Kidney epithelial cell (primary cell): ENCODE measurements at places on chromosomes 5 and 9.

- DNase-seq = no peak
Observed at GRCh38 chr5:179840321-179840720, 18.3 kb downstream of the MRNIP start.

GRCh38 chr9:109314011-109314531 lies 6.8 kb downstream of the EPB41L4B start:
- DNase-seq = no peak

GRCh38 chr5:65299861-65300260 lies 181.9 kb downstream of the ADAMTS6 start:
- DNase-seq = no peak

DNA sequence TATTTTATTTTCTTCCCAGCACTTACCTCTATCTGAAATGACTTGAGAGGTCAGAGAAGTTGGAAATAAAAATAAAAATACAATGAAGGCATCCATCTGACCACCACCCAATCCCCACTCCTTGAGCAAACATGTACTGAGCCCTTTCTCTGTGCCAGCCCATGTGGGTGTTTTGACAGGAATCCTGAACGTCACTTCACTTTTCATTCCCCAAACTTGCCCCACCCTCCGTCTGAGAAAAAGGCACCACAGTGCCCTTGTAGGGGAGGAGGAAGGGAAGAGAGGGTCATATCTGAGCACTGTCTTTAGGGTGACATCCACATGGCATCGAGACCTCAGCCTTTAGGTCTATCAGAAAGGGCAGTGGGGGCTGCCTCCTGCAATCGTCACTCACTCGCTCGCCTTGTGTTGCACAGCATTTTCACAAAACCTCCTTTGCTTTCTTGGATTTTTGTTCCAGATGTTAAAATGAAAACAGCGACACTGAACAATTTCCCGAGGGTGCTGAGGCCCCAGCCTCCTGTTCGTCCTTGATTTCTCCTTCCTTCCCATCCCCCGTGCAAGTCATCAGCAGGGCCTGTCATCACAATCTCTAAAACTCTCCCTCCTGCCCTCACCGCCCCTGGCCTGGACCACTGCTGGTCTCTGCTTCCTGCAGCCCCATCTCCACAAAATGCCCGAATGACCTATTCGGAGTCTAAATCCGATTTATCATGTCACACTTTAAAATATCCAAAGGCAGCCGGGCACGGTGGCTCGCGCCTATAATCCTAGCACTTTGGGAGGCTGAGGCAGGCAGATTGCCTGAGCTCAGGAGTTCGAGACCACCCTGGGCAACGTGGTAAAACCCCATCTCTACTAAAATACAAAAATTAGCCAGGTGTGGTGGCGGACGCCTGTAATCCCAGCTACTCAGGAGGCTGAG lies 13.0 kb downstream of the HIGD2A start:
- DNase-seq = no peak

GRCh38 chr5:136032564-136032963 lies 3.8 kb downstream of the TGFBI start:
- no peak for DNase-seq

DNA sequence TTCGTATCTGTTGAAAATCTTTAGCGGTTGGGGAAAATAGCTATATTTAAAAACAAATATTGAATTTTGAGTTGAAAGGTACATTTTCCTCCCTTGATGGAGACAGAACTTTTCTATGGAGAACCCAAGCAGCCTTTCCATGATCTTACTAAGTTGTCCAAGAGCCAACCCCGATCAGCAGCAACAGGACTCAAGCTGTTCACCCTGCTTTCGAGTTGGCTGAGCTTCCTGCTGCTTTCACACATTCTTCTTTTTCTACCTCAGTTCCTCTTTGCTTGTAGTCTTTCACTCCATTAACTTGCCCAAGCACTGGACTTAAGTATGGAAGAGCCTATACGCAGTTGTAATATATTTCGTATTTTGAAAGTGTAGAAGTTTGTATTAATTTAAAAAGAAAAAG lies 59.4 kb downstream of the IL6ST start:
- no peak for DNase-seq

DNA sequence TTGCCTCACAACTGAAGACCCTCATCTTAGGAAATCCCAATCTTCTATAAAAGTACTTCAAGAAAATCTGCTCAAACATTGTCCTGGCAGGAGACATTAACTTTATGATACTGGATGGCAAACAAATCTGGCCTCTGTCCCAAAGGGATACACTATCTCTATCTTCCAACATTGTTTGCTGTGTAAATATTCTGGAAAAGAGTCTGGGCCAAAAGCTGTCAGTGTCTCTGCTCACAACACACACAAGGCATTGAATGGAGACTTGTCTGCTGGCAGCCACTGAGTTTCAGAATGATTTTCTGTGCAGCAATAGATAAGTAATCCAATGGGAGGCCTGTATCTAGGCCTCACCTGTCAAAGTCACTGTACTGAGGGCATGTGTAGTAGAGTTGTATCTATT lies 471.1 kb downstream of the DMAC1 start:
- no peak for DNase-seq

GRCh38 chr5:180291943-180292831 lies at the start of gene MAPK9:
Gene MAPK9, minus strand, starts transcription at chr5:180292083. Its CDS starts 11,522 bp downstream, at chr5:180280561.
- no peak for DNase-seq
